ENCODE measurements at places on chromosomes 2 and 18.
A peak's percentile ranks its signal among the peaks of the same experiment; 100 is the strongest.

DNA sequence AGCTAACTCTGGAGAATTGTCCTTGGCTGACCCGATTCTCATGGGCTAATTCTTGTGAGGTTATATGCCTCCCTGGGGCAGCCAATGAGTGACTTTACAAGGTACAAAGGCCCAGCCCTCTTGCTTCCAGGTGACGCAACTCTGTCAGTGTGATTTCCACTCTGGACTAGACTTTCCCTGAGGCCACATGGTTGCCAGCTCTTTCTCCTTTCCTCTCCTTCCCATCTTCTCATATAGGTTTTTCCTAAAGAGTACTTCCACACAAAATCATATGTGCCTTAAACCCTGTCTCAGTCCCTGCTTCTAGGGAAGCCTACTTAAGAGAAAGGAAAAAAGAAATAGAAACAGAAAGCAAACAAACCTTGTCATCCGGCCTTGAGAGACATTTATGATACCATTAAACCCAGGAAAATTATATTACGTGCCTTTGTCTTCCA lies 226.2 kb upstream of the ZSWIM2 start:
- DNase-seq, result no peak

- DNase-seq, result no peak
Measured at GRCh38 chr18:58666176-58666575, 5.1 kb upstream of the MALT1 start.

DNA sequence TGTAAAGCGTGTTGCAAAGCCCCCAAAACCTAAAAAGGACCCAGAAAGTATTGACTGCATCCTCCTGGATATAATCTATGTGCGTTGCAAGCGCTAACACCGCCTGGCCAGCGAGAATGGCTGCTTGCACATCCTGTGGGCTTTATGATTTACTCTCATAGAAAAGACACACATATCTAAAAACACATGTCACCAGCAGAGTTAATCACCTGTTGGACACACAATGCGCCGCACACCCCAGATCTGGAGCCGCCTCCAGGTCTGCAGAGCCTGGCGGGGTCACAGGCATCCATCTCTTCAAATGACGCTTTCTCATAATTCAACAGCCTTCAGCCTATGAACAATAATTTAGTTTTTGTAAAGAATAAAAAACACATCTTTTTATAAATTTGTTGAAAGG lies 186.5 kb downstream of the RTP5 start:
- DNase-seq, result no peak

DNA sequence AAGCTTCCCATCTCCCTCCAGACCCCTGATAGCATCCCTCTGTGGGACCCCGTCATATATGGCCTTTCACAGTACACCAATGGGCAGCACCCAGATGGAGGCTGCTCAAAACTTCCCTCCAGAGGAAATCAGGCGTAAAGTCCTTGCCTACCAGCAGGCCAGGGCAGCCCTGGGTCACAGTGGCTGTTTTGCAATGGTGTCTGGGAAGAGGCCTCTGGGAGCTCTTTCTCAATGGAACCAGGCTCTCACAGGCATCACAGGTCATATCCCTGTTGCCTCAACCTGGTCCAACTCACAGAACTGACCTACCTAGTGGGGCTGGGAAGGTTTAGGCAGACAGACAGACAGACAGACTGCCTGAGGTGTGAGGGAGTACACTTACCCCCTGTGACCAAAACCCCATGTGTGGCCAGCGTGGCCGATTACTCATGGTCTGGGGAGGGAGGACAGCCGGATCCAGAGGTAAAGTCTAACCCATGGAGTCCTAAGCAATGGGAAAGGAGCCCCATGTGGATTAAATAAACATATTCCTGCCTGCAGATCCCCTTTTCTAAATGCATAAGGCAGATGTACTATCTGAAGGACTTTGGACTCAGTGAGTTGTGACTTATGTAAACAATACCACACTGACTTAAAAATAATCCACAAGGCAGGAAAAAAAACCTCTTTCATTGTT lies 58.2 kb downstream of the BCL2L11 start:
- no peak for DNase-seq

GRCh38 chr2:150605664-150606063 lies 118.2 kb upstream of the RND3 start:
- no peak for DNase-seq

GRCh38 chr2:240327566-240327965 lies 107.9 kb upstream of the GPC1 start:
- DNase-seq, result peak; percentile 43

GRCh38 chr2:52976143-52976949 lies 791.3 kb upstream of the CHAC2 start:
- no peak for DNase-seq

GRCh38 chr2:147198651-147199171 lies 646.1 kb upstream of the ACVR2A start:
- no peak for DNase-seq

DNA sequence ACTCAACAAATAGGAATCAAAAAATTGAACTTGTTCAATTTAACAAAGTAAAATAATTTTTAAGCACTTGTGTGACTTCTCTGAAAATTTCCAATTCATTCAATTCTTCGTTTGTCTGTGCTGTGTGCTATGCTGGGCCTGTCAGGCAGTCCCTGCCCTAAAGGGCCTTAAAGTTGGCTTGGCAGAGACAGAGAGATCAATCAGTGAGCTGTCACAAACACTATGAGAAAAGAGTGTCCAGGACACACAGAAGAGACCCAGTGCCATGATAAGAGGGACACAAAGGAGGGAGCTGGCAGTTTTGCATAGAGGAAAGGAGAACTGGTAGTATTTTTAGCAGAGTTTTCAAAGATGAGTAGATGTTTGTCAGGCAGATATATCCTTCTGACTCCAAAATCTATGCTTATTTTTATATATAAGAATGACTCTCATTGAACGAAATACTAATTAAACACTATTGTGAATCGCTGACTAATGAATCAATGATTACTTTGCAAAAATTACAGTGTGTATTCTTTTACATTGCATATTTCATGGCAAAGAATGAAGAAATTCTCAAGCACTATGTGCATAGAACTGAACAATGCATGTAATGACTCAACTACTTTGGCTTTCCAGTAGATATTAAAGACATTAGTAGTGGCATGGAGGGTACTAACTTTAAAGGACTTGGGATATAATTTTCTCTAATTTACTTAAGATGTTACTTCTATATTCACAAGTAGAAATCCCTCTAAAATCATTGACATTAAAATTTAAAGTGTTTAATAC lies 193.3 kb upstream of the BOD1L2 start:
- no peak for DNase-seq
